ENCODE measurements at places on chromosomes 13 and 19.
A peak's percentile ranks its signal among the peaks of the same experiment; 100 is the strongest.

DNA sequence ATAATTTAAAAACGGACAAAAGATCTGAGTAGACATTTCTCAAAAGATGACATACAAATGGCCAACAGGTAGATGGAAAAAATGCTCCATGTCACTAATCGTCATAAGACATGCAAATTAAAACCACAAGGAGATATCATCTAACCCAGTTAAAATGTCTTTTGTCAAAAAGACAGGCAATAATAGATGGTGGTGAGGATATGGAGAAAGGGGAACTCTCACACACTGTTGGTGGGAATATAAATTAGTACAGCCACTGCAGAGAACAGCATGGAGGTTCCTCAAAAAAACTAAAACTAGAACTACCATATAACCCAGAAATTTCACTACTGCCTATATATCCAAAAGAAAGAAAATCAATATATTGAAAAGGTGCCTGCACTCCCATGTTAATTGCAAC is 37.9 kb downstream of the OR10H4 start:
- DNase-seq: no peak

DNA sequence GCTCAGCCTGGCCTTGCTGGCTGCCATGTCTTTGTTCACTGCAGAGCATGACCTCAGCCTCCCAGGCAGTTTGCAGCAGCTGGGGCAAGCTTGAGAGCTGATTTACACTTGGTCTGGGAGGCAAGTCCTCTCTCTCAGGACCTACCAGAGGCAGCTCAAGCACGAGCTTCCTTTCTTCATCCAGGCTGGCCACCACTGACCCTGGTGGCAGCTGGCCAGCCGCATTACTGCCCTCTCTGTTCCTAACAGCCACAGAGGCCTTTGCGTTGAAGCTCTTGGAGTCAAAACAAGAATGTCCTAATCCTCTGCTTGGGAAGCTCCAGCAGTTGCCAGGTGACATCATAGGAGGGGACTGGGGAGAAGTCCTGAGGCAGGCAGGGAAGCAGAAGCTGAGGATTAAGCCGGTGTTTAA is 85.7 kb downstream of the NUFIP1 start:
- no peak for DNase-seq

- DNase-seq: no peak
Observed at GRCh38 chr13:85896516-85897450, 97.6 kb upstream of the SLITRK6 start.

DNA sequence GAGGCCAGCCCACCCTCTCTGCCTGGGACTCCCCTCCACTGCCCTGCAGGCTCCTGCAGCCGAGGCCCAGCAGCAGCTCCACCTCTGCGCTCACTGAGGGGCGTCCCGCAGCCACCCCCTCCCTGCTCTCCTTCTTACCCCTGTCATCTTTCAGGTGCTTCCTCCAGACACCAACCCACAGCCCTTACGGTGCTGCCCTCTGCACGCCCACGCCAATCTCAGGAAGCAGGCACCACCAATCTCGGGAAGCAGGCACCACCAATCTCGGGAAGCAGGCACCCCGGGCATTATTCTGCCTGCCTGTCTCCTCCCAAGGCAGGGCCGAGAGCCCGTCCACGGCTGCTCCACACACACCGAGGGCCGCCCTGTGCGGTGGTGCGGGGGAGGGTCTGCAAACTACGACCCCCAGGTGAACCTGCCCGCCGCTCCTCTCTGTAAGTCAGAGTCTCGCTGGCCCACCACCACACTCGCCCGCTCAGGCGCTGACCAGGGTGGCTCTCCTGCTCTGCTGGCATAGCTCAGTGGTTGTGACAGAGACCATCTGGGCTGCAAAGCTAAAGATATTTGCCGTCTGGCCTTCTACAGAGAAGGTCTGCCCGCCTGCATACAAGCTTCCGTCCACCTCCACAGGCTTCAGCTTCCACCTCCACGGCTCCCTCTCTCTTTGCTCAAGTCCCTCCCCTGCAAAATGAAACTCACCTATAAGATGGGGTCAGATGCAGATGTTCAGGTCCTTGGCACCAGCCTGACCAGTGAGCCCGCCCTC is 2.9 kb downstream of the LSM7 start:
- DNase-seq: no peak

GRCh38 chr19:57667228-57667627 is 1.5 kb upstream of the ZSCAN4 start:
- no peak for DNase-seq

- no peak for DNase-seq
Observed at GRCh38 chr19:57263244-57263741, 17.0 kb upstream of the ZNF460 start.

DNA sequence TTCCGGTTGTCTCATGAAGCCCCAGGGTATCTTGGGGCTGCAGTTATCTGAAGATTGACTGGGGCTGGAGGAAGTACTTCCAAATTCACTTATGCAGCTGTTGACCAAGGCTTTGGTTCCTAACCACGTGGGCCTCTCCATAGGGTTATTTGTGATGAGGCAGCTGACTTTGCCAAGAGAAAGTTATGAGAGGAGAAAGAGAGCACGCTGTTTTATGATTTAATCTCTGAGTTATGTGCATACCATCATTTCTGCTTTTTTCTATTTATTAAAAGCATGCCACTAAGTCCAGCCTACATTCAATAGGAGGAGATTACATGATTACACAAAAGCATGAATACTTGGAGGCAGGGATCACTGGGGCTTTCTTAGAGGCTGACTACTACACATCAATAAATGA is 215.5 kb downstream of the NHLRC3 start:
- no peak for DNase-seq

- no peak for DNase-seq
Observed at GRCh38 chr13:30453727-30454126, 12.0 kb downstream of the HMGB1 start.

DNA sequence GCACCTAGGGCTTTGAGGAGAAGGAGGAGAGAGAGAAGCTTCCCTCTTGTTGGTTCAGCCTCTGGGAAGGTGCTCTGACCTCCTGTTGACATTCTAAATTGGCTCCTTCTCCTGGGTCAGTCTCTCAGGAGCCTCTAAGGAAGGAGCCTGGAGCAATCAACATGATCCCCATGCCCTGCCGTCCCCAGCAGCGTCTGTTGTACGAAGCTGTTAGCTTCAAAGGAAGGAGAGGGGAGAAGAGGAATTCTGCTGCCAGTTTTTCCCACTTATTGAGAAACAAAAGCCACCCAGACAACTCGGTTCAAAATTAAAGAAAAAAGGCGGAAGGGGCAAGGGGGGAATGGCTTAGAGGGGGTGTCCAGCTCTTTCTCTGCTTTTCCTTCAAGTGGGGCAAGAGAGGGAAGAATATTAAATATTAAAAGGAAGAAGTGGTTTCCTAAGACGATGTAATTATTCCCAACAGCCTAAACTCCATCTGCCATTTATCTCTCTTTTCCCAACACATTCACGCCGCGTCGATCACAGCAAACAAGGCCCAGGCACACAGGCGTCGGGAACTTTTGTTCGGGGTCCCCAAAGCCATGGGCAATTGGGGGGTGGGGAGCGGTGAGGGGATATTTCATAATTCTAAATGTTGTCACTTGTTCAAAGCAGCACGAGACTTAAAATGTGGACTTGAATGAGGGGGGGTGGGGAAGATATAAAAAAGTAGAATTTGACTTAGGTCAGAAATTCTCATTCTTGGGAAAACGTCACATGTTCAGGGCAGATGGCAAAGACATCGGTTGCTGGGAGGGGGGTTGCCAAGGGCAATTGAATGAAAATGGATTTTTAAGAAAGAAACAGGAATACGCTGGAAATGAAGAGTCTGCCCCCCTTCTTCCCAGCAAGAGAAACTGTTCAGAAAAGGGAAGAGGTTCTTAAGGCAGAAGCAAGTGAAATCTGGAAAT is 116.8 kb upstream of the CACNA1A start:
- DNase-seq: no peak

DNA sequence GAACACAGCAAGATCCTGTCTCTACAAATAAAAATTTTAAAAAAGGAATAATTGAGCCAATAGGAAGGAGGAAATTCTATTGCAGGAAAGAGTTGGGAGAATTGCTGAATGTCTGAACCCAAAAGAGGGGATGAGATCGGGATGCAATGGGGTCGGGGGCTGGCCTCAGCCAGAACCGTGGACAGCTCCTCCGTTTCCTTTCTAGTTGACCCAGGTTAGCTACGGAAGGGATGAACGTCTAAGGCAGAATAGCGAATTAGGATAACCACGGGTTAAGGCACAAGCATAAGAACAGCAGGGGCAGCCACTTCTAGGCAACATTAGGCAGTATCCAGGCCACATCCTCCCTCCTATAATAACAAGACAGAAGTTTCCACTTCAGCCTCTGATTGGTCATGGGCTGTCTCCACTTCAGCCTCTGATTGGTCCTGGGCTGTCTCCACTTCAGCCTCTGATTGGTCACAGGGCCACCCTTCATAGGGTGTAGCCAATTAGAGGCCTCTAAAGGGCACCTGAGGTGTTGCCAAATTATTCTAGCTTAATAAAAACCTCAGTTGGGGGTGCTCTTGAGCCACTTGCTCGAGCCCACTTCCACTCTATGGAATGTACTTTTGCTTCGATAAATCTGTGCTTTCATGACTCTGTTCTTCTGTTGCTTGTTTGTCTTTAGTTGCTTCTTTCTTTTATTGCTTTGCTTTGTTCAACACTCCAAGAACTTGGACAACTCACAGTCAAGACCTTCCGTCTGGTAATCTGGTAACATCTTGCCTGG is 24.9 kb upstream of the TPM4 start:
- DNase-seq: no peak

DNA sequence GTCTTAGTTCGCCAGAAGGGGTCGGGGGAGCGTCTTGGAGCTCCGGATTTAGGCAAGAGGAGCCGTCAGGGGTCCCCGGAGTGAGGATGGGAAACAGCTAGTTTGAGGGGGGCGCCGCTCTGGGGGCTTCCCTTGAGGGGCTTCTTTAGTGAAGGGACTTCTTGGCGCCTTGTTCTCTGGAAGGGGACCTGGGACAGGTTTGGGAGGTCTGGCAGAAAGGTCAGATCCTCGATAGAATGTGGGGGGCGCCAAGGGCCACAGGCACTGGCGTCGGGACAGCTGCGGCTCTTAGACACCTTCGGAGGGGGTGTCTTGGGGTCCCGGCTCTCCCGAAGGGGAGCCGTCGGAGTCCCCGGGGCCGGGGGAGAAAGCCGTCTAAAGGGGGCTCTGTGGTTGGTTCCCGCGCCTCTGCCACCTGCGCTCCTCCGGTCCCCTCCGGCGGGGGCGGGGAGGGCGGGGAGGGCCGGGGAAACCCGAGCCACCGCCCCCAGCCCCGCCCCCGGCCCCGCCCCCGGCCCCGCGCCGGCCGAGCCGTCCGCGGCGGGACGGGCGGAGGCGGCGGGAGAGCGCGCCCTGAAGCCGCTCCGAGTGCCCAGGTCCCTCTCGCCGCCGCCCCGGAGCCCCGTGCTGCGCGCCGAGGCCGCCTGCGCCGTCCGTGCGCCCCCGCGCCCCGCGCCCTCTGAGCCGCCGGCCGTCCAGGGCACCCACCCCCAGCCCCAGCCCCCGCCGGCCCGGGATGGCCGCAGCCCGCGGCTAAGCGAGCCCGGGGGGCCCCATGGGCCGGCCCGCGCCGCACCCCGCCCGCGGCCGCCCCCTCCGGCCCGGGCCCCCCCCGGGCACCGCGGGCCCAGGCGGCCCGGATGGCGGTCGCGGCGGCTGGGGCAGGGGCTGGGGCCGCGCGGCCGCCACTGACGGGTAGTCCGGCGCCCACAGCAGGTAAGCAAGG is at the start of gene NRTN:
NRTN (plus strand) TSS at position 552 of the 946 bp plus-strand sequence. CDS start 19,099 bp downstream, outside the sequence.
- peak; percentile 47 for DNase-seq

- DNase-seq: no peak
Observed at GRCh38 chr19:46696866-46697203, 20.1 kb downstream of the PRKD2 start.

GRCh38 chr13:30730526-30730925 is 4.8 kb upstream of the ALOX5AP start:
- no peak for DNase-seq

GRCh38 chr19:48556163-48556562 is 4.2 kb downstream of the SULT2B1 start:
- no peak for DNase-seq

DNA sequence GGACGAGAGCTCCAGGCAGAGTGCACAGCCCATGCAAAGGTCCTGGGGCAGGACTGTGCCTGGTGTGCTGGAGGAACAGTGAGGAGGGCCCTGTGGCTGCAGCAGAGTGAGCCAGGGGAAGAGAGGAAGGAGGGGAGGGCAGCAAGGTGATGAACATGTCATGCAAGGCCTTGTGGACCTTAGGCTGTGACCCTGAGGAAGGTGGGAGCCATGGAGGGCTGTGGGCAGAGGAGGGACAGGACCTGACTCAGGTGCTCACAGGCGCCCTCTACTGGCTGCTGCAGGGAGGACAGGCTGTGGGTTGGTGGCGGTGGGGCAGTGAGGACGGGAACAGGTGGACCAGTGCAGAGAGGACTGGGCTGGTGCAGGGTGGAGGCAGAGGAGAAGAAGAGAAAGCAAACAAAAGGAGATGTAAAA is 170.3 kb downstream of the PTPRS start:
- peak; percentile 62 for DNase-seq

DNA sequence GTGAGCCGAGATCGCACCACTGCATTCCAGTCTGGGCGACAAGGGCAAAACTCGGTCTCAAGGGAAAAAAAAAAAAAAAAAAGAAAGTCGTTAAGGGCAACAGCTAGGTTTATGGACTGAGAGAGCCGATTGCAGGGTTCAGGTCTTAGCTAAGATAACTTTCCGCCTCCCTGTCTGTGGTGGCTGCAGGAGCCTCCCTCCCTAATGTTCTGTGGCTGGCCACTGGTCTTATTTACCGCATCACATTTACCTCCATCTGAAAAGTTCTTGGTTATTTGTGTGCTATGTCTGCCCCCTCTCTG is 722 bp upstream of the CRTC1 start:
- DNase-seq: no peak

- no peak for DNase-seq
Observed at GRCh38 chr13:24323036-24323738, 13.8 kb downstream of the C1QTNF9 start.

GRCh38 chr19:43842007-43842406 is 14.9 kb downstream of the ZNF283 start:
- no peak for DNase-seq

GRCh38 chr13:56378566-56378965 is 762.2 kb upstream of the PRR20A start:
- no peak for DNase-seq

- no peak for DNase-seq
Observed at GRCh38 chr13:112194167-112194530, 127.2 kb downstream of the SOX1 start.

GRCh38 chr19:51364200-51365106 is 1.7 kb downstream of the ETFB start:
- no peak for DNase-seq

GRCh38 chr19:11423164-11423790 is 4.2 kb upstream of the RGL3 start:
- no peak for DNase-seq

DNA sequence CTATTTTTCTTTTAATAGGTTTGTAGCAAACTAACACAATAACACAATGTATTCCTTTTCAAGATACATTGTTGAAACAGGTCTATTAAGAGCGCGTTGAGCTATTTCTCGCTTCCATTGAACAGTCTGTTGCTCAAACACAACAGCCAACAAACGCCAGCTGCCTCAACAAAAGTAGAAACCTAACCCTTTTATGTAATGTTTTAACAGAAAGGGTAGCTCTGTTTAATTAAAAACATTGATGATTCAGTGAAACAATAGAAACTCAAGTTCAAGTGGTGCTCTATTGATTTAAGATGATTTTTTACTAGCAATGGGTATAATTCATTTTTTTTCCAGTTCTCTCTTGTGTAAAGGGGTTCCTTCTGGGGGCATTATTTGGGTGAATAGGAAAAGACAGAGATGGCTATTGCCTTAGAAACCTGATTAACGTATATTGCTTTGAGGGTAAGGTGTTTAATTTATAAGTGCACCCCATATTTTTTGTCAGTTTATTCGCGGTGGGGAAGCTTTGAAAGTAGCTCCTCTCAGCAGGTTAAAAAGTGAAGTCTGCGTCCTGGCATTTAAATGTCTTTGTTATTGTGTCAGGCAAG is 14.9 kb downstream of the ZIC2 start:
- DNase-seq: no peak

GRCh38 chr19:39128516-39129079 is 3.0 kb downstream of the PAK4 start:
- no peak for DNase-seq
